Muscle of back (tissue), 13 donors: ENCODE measurements at places on chromosomes 2 and 18. TPM values are rescaled to one million over a fixed set of nuclear protein-coding genes. Genes with fewer than 3 reads are reported as not detected.

MAP3K19 gene
- not detected for polyA plus RNA-seq

SPATA3 gene
- not detected for polyA plus RNA-seq

REG1B gene
- polyA plus RNA-seq = not detected

DNA sequence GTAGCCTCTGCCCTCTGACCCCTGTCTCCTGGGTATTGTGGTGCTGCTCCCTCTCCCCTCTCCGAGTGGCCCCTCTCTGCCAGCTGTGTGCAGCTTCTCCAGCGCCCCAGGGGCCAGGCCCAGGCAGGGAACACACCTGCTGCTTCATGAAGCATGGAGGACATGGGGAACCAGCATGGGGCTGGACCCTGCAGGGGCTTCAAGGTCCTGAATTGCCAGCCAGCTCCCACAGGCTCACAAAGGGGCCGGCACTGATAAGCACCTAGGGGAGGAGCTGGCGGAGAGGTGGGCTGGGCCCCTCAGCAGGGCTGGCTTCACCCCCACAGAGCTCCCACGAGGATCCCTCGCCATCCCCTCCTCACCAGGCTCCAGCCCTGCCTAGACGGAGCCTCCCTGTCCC lies 77.4 kb upstream of the GPC1 start:
- DNase-seq = no peak

- DNase-seq = no peak
Observed at GRCh38 chr2:44941551-44942234, at the start of gene SIX3. Gene SIX3, plus strand, starts transcription at chr2:44941702. Its CDS starts 403 bp downstream, at chr2:44942105.

DNA sequence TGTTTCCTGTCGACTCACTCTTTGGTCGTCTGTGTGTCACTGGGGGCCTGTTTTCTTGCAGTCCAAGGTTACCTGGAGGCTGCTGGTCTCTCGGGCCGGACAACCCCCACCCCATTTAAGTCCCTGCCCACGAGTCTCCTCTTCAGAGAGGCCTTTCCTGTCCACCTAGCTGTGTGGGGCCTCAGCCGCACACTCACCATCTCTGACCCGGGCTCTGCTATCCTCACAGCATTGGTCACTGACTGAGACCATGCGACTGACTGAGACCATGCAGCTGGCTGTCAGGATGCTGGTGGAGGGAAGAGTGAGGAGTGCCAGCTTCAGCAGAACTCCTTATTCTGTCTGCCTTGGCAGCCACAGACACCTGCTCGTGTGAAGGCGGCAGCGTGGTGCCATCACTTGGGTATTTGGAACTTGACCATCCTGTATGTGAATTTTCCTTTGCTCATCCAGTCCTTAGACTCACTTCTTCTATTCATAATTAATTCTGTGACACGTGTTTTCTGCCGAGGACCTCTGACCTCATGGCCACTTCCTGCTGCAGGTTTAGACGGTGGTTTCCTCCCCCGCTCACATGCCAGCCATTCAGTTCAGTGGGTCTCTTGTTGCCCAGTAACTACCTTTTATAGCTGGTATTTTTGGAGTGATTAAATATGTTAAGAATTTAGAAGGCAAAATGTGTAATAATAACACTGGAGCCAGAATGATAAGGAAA lies 47.5 kb upstream of the ASB1 start:
- no peak for DNase-seq

DNA sequence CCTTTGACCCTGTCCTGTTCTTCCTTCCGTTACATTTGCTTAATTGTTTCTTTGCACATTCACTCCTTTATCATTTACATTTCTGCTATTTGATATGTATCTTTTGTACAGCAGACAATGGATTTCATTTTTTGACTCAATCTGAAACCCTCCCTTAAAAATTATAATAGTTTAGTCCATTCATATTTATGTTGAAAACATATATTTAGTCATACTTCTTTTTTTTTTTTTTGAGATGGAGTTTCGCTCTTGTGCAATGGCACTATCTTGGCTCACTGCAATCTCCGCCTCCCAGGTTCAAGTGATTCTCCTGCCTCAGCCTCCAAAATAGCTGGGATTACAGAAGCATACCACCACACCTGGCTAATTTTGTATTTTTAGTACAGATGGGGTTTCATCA lies 95.3 kb upstream of the TGFA start:
- DNase-seq = no peak

DNA sequence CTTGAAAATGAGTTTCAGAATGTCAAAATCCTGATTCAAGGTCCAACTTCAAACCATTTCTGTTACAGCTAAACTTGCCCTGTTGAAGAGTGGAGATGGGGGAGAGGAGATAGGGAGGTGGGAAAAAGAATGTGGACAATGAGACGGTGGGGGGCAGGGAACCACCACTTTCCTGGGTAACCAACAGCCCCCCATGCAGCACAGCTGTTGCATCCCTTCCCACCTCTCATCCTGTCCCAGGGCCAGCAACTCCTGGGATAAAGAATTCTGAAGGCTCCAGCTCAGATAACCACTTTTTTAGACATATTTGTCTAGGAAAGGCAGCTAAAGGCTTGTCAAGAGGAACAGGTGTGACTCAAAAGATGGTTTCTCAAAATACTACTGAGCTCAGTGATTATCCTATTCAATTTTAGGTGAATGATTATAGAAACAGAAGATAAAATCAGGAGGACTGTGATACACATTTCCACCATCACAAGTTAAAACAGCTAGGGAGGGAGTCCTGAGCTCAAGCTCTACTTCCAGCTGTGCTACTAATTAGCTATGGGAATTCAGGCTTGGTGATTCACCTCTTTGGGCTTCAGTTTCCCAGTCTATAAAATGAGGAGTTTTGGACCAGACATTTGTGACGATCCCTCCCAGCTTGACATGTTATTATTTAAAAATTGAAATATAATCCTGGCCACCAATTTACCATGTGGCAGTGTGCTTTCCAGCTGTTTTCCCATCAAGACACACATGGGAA lies 36.3 kb downstream of the HDHD2 start:
- DNase-seq = peak; percentile 6

DNA sequence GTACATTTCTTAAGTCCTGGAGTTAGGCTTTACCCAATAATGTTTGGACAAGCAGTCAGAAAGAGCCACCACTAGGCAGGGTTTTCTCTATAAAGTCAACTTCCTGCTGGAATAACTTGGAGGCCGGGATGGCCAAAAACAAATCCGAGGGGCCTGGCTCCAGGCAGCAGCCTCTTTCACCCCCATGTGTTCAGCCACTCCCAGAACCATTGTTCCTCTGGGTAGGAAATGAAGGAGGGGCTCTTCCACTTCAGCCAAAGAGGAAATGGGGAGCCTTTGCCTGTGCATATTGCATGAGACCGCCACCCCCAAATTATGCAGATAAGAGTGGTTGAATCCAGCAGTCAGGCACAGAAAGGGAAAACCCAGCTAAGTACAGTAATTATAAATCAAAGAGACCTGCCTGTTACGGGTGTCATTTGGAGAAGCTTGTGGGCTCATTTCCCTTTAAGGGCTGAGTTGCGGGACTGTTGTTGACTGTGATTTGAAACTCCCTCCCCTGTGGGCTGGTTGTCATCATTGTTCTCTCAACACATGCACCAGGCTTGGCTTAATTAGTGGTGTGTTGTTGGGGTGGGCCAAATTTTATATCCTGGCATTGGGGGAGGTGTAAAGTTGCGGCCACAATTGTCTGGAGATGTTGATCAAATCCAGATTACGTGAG lies 212.8 kb upstream of the SOX11 start:
- peak; percentile 45 for DNase-seq

DNA sequence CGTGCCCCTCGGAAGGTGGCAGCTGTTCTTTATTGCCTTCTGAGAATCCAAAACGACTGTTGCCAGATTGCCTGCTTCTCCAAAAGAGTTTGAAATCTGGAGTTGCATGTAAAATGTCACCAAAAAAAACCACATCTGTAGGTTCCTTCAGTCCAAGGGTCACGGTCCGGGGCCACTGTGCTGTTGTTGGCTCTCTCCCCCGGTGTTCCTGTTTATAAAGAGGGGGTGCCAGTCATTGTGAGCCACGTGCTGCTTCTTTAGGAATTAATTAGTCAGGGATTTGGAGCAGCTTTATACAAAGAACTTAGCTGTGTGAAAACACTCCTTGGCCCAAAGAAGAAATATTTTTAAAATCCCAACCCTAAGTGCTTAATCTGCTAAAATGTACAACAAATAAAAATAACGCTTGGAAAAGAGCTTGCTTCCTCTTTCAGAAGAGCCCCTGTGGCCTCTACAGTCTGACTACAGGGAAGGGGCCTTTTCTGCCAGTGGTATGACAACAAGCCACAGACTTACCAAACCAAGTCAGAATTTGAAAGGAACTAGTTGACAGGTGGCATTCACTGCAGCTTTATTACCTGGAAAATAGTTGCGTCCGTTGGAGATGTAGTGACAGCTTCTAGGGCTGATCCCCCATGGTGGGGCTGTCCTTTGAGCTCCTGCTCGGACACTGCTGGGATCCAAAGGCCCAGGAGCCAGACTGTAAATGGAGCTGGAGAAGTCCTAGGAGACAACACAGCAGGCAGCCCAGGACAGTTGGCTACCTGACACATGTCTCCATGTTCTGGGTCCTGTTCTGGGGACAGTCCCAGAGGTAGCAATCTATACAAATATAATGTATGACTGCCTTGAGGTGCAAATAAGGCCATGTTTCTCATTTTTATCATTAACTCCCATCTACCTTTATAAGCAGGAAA lies 84.5 kb upstream of the SLC1A4 start:
- no peak for DNase-seq

DNA sequence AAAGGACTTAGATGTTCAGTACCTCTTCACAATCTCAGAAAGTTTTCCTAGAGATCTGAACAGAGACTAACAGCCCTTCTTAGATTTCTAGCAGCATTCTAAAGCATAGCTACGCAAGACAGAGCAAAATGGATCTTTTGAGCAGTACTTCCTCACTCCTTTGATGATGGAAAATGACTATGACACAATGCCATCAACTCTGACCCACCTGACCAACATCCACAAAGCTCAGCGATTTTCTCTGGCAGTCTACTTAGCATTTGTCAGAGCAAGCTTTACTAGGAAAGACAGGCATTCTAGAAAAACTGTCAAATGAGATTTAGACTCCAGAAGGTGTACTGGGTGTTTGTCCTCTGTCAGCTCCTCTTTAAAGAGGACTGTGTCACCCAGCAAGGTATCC lies 180.9 kb upstream of the ACVR2A start:
- no peak for DNase-seq

DNA sequence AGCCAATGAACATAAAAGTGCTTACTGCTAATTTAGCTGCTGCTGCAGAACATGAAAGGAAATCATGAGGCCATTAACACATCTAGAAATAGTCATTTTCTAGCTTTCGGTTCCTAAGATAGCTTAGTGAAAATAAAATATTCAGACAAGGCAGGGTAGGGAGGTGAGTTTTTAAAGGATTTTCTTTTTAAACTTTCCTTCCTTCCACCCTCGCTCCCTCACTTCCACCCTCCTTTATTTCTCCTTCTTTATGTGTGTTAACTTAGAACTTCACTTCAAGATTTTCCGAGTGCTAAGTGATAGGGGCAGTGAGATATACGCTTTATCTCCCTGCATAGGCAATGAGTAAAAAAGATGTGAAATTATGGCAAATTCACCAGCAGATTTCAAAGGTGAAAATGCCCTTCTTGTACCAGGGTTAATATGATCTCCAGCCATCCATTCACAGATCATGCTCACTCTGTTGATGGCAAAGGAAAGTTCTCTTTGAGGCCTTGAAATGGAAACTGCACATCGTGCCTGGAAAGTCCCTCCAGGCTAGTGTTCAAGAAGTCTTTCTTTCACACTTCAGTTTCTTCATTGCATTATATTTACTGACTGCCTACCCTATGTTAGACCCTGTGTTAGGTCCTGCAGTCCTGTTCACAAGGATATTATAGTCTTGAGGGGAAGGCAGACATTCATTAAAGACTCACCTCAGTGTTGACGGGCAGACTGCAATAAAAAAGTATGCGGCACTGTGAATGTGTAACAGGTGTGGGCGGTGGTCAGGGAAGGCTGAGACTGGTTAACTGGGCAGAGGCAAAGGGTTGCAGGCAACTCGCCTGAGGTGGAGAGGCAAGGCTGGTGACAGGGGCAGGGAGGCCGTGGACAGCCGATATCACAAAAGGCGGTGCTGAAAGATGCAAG lies 200.8 kb downstream of the PLCL1 start:
- DNase-seq = no peak

DNA sequence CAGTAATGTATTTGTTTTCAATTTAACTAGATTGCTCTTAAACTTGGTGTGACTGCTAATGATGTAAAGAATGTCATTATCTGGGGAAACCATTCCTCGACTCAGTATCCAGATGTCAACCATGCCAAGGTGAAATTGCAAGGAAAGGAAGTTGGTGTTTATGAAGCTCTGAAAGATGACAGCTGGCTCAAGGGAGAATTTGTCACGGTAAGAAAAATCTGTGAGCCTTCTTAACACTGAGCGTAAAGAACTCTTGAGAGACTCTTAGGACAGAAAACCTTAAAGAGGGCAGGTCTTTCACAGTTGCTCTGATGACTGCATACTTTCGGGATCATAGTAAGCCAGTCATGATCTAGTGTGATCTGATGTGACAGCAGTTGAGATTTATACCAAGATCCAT lies 15.9 kb downstream of the MDH1 start:
- DNase-seq = no peak

DNA sequence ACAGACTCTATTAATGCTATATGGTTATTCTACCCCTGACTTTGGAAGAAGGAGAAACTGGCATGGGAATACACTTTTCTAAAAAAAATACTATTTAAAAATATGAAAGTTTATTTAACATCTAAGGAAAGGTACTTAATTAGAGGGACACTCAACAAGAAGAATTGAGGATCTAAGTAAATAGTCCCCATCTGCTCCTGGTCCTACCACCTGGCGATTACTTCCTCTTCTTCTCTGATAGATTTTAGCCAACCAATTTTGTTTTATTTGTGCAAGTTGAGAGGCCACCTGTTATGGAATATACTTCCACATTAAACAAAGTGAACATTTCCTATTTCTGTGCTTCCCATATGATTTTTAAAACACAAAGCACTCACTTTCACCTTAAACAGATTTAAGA lies 111.7 kb downstream of the BCL2 start:
- no peak for DNase-seq

DNA sequence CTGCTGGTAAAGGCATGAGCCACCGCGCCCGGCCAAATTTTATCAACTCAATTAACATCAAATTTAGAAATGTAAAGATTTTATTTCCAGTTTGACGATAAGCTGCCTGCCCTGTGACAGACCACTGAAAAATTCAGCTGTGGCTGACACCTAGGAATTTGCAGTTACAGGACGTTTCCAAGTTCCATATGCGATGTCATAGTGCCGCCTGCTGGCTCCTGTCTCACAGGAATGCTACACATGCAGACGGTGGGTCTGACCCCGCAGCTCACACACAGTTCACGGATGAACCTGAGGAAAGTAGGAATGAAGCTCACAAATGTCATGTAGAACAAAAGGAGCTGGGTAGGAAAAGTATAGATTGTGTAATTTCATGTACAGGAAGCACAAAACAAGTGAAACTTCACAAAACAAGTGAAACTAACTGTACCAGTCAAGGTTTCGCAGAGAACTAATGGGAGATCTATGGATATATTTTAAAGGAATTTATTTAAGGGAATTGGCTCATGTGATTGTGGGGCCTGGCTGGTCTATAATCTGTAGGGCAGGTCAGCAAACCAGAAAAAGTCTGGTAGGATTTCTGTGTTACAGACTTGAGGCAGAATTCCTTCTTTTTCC lies 13.2 kb upstream of the SEH1L start:
- DNase-seq = peak; percentile 88
